ENCODE measurements at places on chromosomes 12 and 14. TPM values are rescaled to one million over a fixed set of nuclear protein-coding genes. Genes with fewer than 3 reads are reported as not detected.
A peak's percentile ranks its signal among the peaks of the same experiment; 100 is the strongest.

- DNase-seq = no peak
These were observed 7.3 kb upstream of the HSP90AA1 start for GRCh38 chr14:102094101-102094500.

- DNase-seq = peak; percentile 68
These were observed 612 bp downstream of the PPTC7 start for GRCh38 chr12:110582276-110583136.

- DNase-seq = no peak
These were observed 67.7 kb upstream of the DDX11 start for GRCh38 chr12:31005944-31006361.

DNA sequence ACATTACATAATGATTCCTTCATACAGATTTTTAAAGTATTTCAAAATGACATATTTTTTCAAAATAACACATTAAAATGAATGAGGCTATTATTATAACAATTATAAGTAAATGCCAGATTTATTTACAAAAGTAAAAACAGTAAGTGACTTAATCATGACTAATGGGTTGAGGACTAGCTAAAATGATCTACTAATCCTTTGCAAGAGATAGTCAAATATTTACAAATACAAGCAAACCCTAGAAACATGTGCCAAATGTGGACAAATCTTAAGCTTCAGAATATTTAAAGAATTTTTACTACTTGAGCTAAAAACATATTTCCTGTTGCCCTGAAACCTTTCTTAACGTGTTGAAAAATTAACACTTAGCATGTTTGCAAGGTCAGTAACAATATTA, 74.8 kb downstream of the KIF21A start:
- DNase-seq = no peak

- DNase-seq = no peak
These were observed 768.5 kb downstream of the DIO2 start for GRCh38 chr14:79442786-79443185.

DNA sequence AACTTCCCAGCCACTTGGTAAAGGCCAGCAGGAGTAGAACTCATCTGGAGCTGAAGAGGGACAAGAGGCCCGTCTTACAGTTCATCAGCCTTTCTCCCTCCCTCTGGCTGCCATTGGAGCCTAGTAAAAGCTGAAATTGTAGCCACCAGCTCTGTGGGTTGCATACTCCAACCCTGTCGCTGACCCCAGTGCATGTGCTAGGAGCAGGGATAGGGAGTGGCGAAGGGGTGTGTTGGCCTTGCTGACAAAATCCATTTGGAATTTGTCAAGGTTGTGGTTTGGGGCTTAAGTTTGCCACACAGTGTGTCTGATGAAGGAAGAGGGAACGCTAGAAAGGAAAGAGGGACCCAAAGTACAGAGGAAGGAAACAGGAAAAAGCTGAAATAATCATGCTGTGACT, 4.0 kb upstream of the ARF3 start:
- DNase-seq = no peak

GRCh38 chr12:47818467-47819137, 1.1 kb downstream of the HDAC7 start:
- DNase-seq = no peak

- DNase-seq = no peak
These were observed at the start of gene TMEM63C for GRCh38 chr14:77181603-77182437. Gene TMEM63C (plus strand): TSS chr14:77181798. CDS start chr14:77218814, 37,016 bp downstream.

- DNase-seq = no peak
These were observed 217.3 kb upstream of the CCDC196 start for GRCh38 chr14:66268802-66269334.

- no peak for DNase-seq
These were observed 191.7 kb downstream of the SPTSSA start for GRCh38 chr14:34270361-34270760.

- DNase-seq = no peak
These were observed 10.6 kb upstream of the PSEN1 start for GRCh38 chr14:73125746-73126145.

- DNase-seq = no peak
These were observed 34.8 kb downstream of the IRF2BPL start for GRCh38 chr14:76993752-76994151.

GRCh38 chr14:60175255-60175902, 10.2 kb upstream of the DHRS7 start:
- peak; percentile 14 for DNase-seq

DNA sequence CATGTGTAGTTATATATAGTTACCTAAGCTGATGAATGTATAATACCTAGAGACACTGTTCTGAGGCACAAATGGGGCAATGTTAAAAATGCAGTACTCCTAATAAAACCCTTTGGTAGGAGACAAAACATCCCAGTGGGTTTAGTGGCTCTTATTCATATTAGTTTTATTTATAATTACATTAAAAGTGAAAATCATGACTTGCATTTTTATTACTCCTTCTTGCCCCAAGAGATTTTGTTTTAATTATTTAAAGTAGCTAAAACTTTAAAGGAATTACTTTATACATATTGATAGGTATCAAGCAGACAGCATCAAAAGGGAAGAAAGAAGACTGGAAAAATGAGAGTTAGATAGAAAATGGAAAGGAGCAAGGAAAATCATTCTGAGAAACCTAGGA, 688.6 kb downstream of the GALC start:
- no peak for DNase-seq

- no peak for DNase-seq
These were observed 141.0 kb downstream of the SLC15A4 start for GRCh38 chr12:128682548-128683275.

- DNase-seq = no peak
These were observed 11.8 kb upstream of the PLEKHG3 start for GRCh38 chr14:64692189-64692985.

DNA sequence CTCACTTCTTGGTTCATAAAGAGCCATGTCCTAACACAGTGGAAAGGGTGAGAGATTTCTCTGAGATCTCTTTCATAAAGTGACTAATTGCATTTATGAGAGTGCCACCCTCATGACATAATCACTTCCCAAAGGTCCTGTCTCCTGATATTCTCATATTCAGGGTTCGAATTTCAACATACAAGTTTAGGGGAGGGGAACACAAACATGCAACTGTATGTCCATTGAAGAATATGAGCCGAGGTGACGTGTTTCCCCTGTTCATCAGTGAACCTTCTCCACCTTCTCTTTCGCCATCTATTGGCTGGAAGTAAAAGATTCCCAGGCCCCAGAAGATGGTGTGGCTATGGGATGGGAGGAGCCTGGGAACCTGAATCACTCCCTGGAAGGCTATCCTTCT, 354.2 kb upstream of the ATP2B1 start:
- no peak for DNase-seq

DNA sequence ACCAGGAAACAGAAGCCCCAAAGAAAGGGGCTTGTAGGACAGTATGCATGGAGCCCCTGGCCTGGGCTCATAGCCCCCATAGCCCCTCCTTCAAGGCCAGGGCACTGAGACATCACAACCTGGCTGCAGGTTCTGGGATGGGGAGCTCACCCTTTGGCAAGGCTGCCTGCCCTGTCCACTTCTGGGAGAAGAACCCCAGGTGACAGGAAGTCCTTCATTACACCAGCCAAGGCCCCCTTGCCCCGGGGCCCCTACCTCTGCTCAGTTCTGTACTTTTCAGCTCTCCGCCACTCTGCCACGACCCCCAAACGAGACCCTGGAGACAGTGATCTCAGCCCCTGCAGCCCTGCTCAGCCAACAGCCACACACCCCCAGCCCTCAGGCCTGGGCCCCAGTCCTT, 223.2 kb upstream of the RTL1 start:
- peak; percentile 50 for DNase-seq

GRCh38 chr14:88322504-88323085, 474 bp downstream of the KCNK10 start:
- no peak for DNase-seq

GRCh38 chr14:95389471-95390011, 69.8 kb upstream of the CLMN start:
- DNase-seq = peak; percentile 82

The HNRNPA1 gene
- 497 TPM for total RNA-seq

The GPR135 gene
- total RNA-seq = 1.7 TPM

The ETFBKMT gene
- 5.2 TPM for total RNA-seq

The RND1 gene
- not detected for total RNA-seq

The SIRT4 gene
- total RNA-seq = 2.3 TPM

The KITLG gene
- 9.1 TPM for total RNA-seq

The CCDC175 gene
- not detected for total RNA-seq

The CCDC85C gene
- 5.8 TPM for total RNA-seq

The SERPINA9 gene
- total RNA-seq = not detected

The PLA2G1B gene
- total RNA-seq = not detected

The SLC25A47 gene
- not detected for total RNA-seq

Data from psoas muscle (tissue), 8 donors.